Activated CD4-positive, alpha-beta memory T cell treated with anti-CD3 and anti-CD28 coated beads, Interleukin-2, amount 10 ng/mL, durations not matched to agents 7 days and 5 days (primary cell): ENCODE measurements at places on chromosomes 12 and 14. TPM values are rescaled to one million over a fixed set of nuclear protein-coding genes. Genes with fewer than 3 reads are reported as not detected.

- H3K27ac ChIP-seq: no peak overlapping the region
- no peaks in the 10 kb centered on the region for H3K4me1 ChIP-seq
- no peaks in the 10 kb centered on the region for H3K27me3 ChIP-seq
Measured at GRCh38 chr14:55721353-55721752, 141.3 kb downstream of the KTN1 start.

DNA sequence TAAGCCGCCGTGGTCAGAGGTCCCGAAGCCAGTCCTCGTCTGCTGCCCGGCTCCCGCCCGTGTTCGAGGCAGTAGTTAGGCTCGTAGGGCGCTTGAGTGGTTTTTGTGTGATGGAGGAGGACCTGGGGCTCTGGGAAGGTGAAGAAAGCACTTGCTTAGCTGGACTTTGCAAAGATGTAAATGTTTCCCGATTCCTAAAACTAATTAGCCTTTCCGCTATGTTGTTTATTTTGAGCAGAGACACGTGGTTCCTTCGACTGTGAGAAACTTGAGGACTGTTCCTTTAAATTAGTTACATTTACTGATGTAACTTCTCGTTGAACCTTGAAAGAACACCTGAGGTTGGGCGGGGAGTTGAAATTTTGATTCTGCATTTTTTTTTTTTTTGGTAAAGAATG lies 33.9 kb downstream of the MIA2 start:
- H3K4me1 ChIP-seq: peaks cover 50% of the 10 kb centered on the region
- H3K36me3 ChIP-seq: peaks cover 35% of the 10 kb centered on the region
- DNase-seq: no peak
- no peaks in the 10 kb centered on the region for H3K27me3 ChIP-seq

DNA sequence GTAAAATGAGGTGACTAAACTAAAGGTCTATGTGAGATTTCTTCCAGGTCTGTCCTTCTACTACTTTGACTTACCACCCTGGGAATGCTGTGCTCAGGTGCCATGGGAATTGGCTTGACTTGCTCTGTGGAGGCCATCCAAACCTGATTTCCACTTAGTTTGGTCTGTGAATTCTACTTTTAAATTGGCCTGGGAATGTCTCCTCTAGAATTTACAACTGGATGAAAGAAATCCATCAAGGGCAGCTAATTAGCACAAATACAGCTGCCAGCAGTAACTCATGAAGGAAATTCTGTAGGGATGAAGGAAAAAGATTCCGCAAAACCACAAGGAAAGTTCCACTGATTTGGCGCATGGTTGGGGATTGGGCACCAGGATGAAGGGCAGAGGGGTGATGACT lies 31.7 kb upstream of the FRMD6 start:
- no peaks in the 10 kb centered on the region for H3K36me3 ChIP-seq
- H3K4me1 ChIP-seq: no peaks in the 10 kb centered on the region
- H3K27ac ChIP-seq: no peak overlapping the region

- peaks cover 15% of the 10 kb centered on the region for H3K4me1 ChIP-seq
- H3K4me3 ChIP-seq: no peak overlapping the region
- no peak overlapping the region for H3K27ac ChIP-seq
- no peak for DNase-seq
- peaks cover 57% of the 10 kb centered on the region for H3K27me3 ChIP-seq
Measured at GRCh38 chr12:42586268-42586667, 3.3 kb downstream of the PRICKLE1 start.

DNA sequence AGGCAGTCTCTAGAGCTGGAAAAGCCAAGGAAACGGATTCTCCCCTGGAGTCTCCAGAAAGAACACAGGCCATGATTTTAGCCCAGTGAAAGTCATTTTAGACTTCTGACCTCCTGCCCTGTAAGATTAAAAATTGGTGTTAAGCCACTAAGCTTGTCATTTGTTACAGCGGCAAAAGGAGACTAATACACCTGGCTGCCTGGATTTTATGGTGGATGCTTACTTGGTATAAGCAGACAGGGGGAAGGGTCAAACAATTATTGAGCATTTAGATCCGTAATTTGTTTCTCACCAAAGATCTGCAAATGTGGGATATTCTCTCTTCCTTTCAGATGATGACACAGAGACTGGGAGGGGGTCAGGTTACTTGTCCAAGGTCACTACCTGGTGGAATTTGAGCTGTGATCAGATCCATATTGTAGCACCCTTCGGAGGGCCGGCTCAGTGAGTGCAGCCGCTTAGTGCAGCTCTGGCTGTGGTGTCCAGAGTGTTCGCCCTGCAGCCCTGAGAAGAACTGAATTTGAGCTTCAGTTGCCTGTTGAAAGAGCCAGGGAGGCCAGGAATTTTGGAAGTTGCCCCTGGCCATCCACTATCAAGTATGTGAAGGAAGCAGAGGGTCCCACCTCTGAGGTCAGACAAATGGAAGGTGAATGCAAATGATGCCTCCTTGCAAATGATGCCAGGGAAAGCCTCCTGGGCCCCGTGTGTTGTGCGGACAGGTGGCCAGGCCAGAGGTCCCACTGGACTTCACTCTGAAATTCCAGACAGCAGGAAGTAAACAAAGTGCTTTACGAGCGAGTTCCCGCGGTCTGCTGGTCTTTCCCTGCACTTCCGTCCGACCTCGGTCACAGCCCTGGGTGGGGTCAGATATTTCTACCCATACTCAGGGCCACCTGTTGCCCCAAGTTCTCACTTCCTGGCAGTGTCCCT lies 15.1 kb downstream of the GLRX5 start:
- peaks cover 11% of the 10 kb centered on the region for H3K36me3 ChIP-seq
- no peak overlapping the region for H3K4me3 ChIP-seq
- no peak overlapping the region for H3K27ac ChIP-seq
- peaks cover 6% of the 10 kb centered on the region for H3K4me1 ChIP-seq
- H3K27me3 ChIP-seq: no peaks in the 10 kb centered on the region

DNA sequence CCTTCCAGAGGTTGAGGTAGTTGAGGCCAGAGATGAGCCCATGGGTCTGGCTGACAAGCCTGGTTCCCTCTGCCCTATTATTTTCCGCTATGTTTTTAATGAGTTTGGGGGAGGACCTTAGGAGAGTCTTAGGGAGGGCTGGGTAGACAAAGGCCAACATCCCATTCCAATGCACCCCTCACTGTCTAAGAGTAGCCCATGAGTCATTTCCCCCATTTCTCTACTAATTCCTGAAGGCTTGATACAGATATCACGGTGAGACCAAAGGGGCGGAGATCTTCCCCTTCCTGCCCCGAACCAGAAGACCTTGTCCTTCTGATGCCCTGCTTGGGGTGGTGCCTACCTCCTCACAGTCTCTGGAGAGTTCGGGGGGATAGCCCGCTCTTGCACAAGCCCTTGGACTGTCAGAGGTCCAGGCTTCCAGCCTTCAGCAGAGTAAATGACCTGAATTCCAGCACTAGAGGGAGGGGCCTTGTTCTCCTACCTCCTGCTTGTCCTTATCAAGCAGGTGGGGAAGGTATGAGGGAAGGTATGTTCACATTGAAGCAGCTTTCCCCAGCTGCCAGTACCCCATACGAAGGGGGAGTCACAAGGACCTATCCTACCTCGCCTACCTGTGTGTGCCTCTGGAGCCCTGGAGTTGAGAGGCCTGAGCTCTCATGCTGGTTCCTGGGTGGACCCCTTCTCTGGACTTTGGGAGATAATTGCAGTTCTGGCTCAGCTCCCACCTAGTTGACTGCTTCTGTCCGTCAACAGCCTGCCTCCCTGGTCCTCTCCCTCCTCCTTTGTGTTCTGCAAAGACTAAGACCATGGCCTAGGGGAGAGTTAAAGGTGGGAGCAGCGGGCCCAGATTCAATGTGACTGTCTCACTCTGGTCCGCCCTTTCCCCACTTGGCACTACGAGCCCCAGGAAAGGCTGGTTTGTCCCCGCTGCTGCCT lies 3.7 kb downstream of the PSMB11 start:
- H3K27ac ChIP-seq: no peak overlapping the region
- DNase-seq: no peak
- no peak overlapping the region for H3K4me3 ChIP-seq
- H3K4me1 ChIP-seq: no peaks in the 10 kb centered on the region
- no peaks in the 10 kb centered on the region for H3K27me3 ChIP-seq

DNA sequence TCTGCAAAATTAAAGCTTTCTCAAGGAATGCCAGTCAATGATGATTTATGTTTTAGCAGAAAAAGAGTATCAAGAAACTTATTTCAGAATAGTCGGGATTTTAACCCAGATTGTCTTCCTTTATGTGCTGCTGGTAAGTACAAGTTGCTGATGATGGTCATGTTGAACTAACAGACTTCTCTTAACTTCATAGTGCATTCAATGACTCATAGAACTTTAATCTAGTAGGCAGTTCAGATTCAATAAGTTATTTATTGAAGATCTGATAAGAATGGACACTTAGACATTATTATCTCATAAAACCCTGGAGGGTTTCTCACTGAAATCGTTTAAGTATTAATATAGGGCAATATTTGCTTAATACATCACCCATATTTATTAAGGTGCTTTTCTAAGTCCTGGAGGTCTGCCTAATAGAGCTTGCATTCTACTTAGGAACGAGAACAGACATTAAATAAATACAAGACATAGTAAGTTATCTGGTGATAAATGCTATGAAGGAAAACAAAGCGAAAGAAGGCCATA lies 33.8 kb downstream of the TOGARAM1 start:
- no peaks in the 10 kb centered on the region for H3K4me1 ChIP-seq
- peaks cover 17% of the 10 kb centered on the region for H3K36me3 ChIP-seq
- H3K4me3 ChIP-seq: no peak overlapping the region
- H3K27ac ChIP-seq: no peak overlapping the region
- DNase-seq: no peak
- H3K27me3 ChIP-seq: no peaks in the 10 kb centered on the region

- no peak overlapping the region for H3K27ac ChIP-seq
- H3K36me3 ChIP-seq: peaks cover 7% of the 10 kb centered on the region
- peaks cover 12% of the 10 kb centered on the region for H3K4me1 ChIP-seq
- no peaks in the 10 kb centered on the region for H3K27me3 ChIP-seq
- DNase-seq: no peak
- H3K4me3 ChIP-seq: no peak overlapping the region
Measured at GRCh38 chr12:132194056-132194455, 49.8 kb downstream of the NOC4L start.

GRCh38 chr14:25042362-25043299 lies 7.3 kb downstream of the STXBP6 start:
- H3K27me3 ChIP-seq: peaks cover 8% of the 10 kb centered on the region
- no peaks in the 10 kb centered on the region for H3K36me3 ChIP-seq
- no peak overlapping the region for H3K27ac ChIP-seq
- no peak for DNase-seq
- no peak overlapping the region for H3K4me3 ChIP-seq

DNA sequence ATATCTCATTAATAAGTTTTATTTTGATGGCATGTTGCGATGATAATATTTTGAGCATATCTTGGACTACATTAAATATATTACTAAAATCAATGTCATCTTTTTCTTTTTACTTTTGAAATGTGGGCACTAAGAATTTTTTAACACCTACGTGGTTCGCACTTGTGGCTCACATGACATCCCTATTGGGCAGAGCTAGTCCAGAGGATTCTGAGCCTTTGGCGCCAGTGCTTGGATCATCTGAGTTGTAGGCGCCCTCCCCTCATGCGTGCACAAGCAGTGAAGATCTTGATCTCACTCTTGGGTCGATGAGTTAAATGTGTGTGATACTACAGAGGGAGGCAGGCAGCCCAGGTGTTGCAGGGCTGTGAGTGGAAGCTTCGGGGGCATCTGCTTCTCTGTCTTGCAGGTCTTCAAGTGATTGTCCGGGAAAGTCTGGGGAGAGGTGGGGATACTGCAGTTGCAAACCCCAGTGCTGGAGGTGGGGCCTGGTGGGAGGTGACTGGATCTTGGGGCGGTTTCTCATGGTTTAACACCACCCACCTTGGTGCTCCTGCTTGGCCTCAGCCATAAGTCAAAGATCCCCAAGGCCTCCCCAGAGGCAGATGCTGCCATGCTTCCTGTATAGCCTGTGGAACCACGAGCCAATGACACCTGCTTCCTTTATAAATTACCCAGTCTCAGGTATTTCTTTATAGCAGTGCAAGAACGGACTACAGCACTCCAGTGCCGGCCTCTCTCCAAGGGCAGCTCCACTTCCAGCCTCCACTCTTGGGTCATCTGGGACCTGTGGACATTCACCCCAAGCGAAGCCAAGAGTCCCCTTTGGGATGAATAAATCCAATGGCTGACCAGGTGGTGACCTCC lies 46.1 kb upstream of the PPP2R5C start:
- no peak overlapping the region for H3K27ac ChIP-seq
- peaks cover 45% of the 10 kb centered on the region for H3K4me1 ChIP-seq
- peaks cover 7% of the 10 kb centered on the region for H3K36me3 ChIP-seq
- DNase-seq: peak; percentile 14

GRCh38 chr12:40405419-40405818 lies 180.6 kb downstream of the LRRK2 start:
- DNase-seq: no peak
- no peaks in the 10 kb centered on the region for H3K4me1 ChIP-seq
- no peak overlapping the region for H3K4me3 ChIP-seq
- no peak overlapping the region for H3K27ac ChIP-seq
- no peaks in the 10 kb centered on the region for H3K27me3 ChIP-seq

- DNase-seq: no peak
- H3K36me3 ChIP-seq: no peaks in the 10 kb centered on the region
- H3K27ac ChIP-seq: no peak overlapping the region
- H3K4me1 ChIP-seq: no peaks in the 10 kb centered on the region
Measured at GRCh38 chr12:70508178-70508577, 129.1 kb downstream of the PTPRB start.

GRCh38 chr14:88005050-88005481 lies at the start of gene GPR65:
Gene GPR65, plus strand, starts transcription at chr14:88005135. Its CDS starts 5,713 bp downstream, at chr14:88010848.
- peak within 1 kb of the TSS; percentile 79 for H3K4me3 ChIP-seq
- H3K27ac ChIP-seq: peak within 1 kb of the TSS; percentile 97
- peaks cover 29% of the 10 kb centered on the region for H3K36me3 ChIP-seq
- peaks cover 49% of the 10 kb centered on the region for H3K4me1 ChIP-seq

DNA sequence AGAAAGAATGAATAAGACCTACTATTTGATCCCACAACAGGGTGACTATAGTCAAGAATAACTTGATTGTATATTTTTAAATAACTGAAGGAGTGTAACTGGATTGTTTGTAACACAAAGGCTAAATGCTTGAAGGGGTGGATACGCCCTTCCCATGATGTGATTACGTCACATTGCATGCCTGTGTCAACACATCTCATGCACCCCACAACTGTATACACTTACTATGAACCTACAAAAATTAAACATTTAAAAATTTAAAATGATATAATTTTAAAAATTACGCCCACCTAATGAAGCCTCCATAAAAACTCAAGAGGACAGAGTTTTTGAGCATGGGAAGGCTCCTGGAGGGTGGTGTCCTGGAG lies 94.5 kb downstream of the SCARB1 start:
- peaks cover 37% of the 10 kb centered on the region for H3K27me3 ChIP-seq
- H3K36me3 ChIP-seq: peaks cover 4% of the 10 kb centered on the region
- no peak overlapping the region for H3K4me3 ChIP-seq
- peaks cover 20% of the 10 kb centered on the region for H3K4me1 ChIP-seq
- H3K27ac ChIP-seq: no peak overlapping the region

DNA sequence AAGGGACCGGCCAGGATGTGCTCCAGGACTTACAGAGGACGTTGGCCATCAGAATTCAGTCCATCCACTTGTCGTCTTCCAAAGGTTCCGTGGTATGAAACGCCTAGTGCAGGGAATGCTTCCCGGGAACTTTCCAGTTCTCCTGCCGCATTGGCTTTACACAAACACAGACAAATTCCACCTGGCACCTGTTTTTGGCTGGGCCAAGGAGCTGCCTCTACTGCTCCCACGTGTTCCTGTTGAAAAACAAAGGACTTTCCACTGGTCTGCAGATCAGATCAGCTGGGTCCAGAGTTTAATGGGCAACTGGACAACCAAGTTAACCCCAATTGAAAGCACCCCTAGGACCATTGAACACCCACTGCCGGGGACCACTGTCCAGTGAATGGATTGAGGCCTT lies 28.0 kb upstream of the PWP1 start:
- H3K4me3 ChIP-seq: no peak overlapping the region
- H3K4me1 ChIP-seq: peaks cover 13% of the 10 kb centered on the region
- no peak for DNase-seq
- no peaks in the 10 kb centered on the region for H3K36me3 ChIP-seq

POTEM gene
- total RNA-seq: not detected

SLC6A12 gene
- not detected for total RNA-seq

BTG1 gene
- 217 TPM for total RNA-seq

SOAT2 gene
- 1.5 TPM for total RNA-seq

NYNRIN gene
- total RNA-seq: 0.18 TPM

AQP2 gene
- not detected for total RNA-seq
